ENCODE measurements at places on chromosomes 16 and 17.
A peak's percentile ranks its signal among the peaks of the same experiment; 100 is the strongest.

DNA sequence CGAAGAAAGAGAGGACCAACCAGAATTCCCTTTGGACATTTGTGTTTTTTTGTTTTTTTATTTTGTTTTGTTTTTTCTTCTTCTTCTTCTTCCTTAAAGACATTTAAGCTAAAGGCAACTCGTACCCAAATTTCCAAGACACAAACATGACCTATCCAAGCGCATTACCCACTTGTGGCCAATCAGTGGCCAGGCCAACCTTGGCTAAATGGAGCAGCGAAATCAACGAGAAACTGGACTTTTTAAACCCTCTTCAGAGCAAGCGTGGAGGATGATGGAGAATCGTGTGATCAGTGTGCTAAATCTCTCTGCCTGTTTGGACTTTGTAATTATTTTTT is 3.6 kb downstream of the SOX9 start:
- no peak for DNase-seq

DNA sequence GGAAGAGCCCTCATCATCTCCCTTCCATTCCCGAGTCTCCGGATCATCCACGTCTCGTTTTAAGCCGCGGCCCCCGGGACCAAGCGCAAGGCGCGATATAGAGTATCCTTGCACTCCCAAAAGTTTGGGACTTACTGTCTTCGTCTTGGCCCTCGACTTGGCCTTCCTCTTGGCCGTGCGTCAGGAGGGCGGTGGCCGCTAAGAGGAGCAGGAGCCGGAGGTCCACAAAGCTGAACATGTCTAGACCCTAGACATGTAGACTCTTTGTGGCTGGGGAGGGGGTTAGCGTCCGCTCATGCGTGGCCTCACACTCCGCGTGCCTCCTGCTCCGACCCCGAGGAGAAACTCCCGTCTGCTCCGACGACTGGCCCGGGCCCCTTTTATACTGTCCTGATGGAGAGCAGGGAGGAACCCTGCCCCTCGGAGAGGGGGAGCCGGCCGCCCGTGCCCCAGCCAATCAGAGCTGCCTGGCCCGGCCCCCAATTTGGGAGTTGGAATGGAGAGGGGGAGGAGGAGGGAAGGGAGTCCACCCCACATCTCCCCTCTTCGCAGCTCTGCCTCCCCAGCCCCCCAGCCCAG is at the start of gene COL1A1:
TSS of gene COL1A1 (minus strand) at position 356 of the 579 bp plus-strand sequence. CDS start at position 238, 118 bp downstream.
- no peak for DNase-seq

DNA sequence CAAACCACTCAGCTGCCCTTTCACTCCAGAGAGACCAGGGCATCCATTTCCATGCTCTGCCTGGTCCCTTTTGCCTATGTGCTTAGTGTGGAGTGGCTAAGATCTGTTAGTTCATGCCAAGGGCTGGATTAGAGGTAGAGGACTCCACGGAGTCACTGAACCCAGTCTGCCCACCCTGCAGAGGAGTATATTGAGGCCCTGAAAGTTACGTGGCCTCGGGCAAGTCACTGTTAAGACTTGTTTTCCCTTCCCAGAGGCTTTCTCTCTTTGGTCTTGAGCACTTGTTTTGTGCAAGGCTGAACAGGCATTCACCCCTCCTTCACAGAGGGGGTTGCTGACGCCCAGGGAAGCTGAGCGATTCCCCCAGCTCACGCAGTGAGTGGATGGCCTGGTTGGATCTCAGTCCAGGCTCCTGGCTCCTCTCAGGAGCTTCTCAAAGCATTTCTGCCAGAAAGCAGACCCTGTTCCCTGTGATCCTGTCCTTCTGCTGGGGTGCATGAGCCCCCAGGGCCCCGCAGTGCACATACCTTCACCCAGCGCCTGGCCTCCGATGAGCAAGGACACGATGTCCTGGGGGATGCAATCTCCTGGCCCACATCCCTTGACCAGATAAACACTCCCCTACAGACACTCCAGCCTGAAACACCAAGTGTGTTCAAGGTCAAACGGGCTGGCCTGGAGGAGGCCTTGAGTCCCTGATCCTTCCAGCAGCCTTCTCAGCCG is 153.4 kb upstream of the GSE1 start:
- no peak for DNase-seq

GRCh38 chr16:29820271-29820701 is at the start of gene MVP:
Gene MVP (plus strand): TSS chr16:29820462. CDS start chr16:29830550, 10,088 bp downstream.
- no peak for DNase-seq

DNA sequence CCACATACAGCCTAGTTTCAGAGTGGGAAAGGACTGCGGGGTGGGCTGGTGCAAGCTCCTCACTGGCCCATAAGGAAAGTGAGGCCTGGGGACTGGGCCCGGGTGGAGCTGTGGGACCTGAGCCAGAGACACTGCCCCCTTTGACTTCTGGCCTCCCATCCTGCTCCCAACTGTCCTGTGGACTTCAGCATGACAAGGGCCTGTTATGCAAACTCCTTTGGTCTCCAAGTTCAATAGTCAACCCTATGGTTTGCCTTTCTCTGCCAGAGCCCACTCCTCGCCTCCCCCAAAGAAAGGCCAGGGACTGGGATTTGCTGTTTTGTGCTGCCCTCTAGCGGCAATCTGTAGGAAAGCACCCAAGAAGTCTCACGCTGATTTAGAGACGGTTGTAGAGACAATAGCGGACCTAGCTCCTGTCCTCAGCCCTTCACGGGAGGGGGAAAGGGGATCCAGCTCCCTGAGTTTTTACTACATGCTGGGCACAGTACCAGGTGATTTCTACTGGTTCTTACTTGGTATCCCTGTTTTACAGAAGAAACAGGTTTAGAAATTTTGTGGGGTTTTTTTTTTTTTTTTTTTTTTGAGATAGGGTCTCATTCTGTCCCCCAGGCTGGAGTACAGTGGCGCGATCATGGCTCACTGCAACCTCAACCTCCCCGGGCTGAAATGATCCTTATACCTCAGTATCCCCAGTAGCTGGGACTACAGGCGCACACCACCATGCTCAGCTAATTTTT is 1.2 kb upstream of the TLCD3B start:
- peak; percentile 76 for DNase-seq

DNA sequence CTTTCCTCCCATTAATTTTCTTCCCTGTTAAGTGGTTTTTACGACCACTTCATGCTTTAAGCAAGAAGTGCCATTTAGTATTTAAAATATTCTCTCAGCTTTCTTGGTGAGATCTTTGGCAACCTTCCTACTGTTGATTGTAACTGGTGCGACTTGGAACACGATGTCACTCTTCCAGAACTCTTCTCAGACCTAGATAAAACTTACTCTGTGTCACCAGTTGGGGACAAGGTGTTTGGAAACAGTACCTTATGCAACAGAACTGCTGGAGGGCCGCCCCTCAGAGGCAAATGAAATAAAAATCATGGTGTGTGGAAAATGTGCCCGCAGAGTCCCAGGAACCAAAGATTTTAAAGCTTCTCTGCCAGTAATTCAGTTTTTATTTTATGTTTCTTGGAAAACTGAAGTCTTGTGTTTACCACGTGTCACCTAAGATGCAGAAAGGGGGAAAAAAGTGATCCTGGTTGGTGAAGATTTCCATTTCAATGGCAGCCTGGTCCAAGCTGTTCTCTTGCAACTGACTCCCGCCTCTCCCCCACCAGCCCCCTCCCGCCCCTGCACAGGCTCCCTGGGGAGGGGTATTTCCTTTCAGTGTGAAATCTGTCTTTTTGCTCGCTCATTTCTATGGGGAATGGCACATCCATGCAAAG is 7.2 kb upstream of the HSD11B2 start:
- DNase-seq, result no peak

- no peak for DNase-seq
These were observed 474.9 kb downstream of the SLC39A11 start for GRCh38 chr17:72617557-72617956.

GRCh38 chr17:37693328-37693727 is 50.1 kb upstream of the DDX52 start:
- no peak for DNase-seq
